Left ventricle myocardium inferior (tissue), 1 donor: ENCODE measurements at places on chromosomes 2 and 18. TPM values are rescaled to one million over a fixed set of nuclear protein-coding genes. Genes with fewer than 3 reads are reported as not detected.

- no peak overlapping the region for H3K27ac ChIP-seq
- H3K36me3 ChIP-seq: no peaks in the 10 kb centered on the region
- H3K4me3 ChIP-seq: no peak overlapping the region
- no peaks in the 10 kb centered on the region for H3K4me1 ChIP-seq
Measured at GRCh38 chr2:34004936-34005335, 405.8 kb upstream of the FAM98A start.

GRCh38 chr18:3692691-3693090, 242.7 kb downstream of the TGIF1 start:
- peaks cover 9% of the 10 kb centered on the region for H3K4me1 ChIP-seq
- H3K36me3 ChIP-seq: no peaks in the 10 kb centered on the region
- DNase-seq: no peak

- peak; percentile 63 for DNase-seq
- no peaks in the 10 kb centered on the region for H3K36me3 ChIP-seq
- peaks cover 62% of the 10 kb centered on the region for H3K4me1 ChIP-seq
- H3K4me3 ChIP-seq: no peak overlapping the region
- peak overlapping the region; percentile 72 for H3K27ac ChIP-seq
Measured at GRCh38 chr2:120546048-120546864, 189.4 kb upstream of the GLI2 start.

DNA sequence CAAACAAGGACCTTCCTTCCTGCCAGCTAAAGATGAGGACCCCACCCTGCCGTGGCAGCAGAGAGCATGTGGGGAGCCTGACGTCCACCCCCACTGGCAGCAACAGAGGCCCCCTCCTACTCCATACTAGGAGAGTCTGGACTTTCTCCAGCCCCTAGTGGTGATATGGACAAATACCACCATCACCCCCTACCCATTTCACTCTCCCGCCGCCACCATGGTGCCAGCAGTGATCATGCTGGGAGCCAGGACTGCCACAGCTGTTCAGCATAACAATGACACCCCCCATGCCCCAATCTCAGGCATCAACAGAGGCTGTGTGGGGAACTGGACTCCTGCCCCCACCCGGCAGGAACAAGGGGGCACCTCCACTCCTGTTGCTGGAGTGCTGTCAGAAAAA, 42.7 kb upstream of the ATP9B start:
- peaks cover 13% of the 10 kb centered on the region for H3K27me3 ChIP-seq
- H3K27ac ChIP-seq: no peak overlapping the region
- H3K4me1 ChIP-seq: no peaks in the 10 kb centered on the region
- no peak for DNase-seq
- H3K4me3 ChIP-seq: no peak overlapping the region
- no peaks in the 10 kb centered on the region for H3K36me3 ChIP-seq

DNA sequence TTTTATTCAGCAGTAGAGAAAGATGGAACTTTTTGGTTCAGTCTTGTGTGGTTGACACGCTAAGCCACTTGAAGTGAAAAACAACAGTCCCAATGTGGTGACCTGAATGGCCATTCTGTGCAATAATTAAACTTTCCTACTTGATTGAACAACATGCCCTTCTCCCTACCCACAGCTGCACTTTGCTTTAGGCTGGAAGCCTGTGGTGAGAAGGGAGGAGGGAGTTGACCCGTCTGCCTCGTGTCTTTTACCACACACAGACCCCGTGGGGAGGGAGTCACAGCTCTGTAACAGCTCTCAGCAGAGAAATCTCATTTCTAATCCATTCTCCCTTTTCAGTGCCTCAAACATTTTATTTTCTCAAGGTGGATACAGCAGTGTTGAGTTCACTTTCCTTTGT, 138.2 kb upstream of the PKDCC start:
- no peak overlapping the region for H3K4me3 ChIP-seq
- H3K27ac ChIP-seq: no peak overlapping the region
- no peaks in the 10 kb centered on the region for H3K27me3 ChIP-seq
- H3K36me3 ChIP-seq: no peaks in the 10 kb centered on the region
- H3K4me1 ChIP-seq: peaks cover 21% of the 10 kb centered on the region

DNA sequence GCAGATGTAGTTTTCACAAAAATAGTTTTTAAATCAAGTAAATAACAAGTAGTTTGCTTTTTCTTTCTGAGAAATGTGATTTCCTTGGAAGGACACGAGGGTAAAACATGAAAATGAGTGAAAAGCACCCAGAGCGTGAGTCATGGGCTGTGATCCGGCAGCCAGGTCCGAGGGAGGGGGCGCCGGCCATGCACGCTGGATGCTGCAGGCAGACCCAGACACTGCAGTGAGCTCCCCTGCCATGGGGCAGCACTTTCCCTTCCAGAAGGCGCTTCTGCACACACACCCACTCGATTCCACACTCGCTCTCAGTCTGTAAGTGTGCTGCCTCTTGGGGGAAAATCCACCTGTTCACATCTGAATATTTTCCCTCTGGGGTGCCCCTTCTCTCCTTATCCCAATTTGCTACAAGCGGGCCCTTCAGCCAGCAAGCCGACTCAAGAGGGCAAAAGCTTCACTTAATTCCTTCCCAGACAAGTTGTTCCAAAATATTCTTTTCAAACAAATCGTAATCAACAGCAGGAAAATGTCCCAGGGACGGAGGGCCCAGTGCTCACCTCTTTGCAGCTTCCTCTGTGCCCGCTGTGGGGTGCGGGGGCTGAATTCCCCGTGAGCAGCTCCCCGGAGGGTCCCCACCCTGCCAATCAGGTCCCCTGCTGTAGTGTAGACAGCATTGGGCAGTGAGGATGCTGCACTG, 87.0 kb upstream of the ID2 start:
- no peak overlapping the region for H3K27ac ChIP-seq
- no peak for DNase-seq
- no peak overlapping the region for H3K4me3 ChIP-seq
- peaks cover 6% of the 10 kb centered on the region for H3K4me1 ChIP-seq

DNA sequence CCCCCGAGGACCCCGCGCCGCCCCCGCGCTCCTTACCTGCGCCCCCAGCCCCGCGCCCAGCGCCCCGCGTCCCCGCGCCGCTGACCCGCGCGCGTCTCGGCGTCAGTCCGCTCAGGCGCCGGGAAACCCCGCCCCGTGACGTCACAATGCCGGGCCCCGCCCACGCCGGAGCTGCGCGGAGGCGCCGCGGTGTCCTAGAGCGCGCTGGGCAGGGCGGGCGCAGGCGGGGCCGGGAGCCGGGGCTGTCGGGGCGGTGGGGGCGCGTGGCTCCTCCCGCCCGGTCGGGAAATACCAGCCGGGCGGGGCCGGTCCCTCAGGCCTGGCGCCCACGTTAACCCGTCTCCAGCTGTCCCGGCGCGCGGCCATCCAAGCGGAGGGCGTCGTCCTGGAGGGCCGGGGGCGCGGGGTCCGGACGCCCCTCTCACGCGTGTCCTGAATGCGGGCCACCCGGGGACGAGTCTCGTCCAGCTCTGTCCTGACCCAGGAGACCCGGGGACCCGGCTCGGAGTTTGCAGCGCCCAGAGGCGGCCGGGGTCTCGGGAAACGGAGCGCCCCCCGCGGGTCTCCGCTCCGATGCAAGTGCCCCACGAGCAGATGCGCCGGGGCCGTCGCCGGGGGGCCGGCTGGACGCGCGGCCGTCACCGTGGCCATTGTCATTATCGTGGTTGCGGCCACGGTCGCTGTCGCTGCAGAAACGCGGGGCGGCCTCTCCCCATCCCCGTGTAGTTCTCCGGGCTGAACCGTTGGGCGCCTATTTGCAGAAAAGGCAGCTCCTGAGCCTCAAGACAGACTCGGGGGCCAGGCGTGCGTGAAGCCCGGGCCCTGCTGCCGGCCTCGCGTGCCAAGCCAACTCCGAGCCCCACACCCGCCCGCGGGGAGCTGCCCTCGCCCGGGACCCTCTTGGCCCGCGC, at the start of gene SLC66A2:
SLC66A2 (minus strand) TSS at position 109 of the 911 bp plus-strand sequence. CDS start 727 bp downstream, outside the sequence.
- peak within 1 kb of the TSS; percentile 89 for H3K27ac ChIP-seq
- peaks cover 51% of the 10 kb centered on the region for H3K4me1 ChIP-seq
- peaks cover 8% of the 10 kb centered on the region for H3K36me3 ChIP-seq
- H3K4me3 ChIP-seq: peak within 1 kb of the TSS; percentile 87
- H3K27me3 ChIP-seq: no peaks in the 10 kb centered on the region
- DNase-seq: peak; percentile 94

GRCh38 chr2:39990335-39990900, 211.4 kb upstream of the THUMPD2 start:
- no peaks in the 10 kb centered on the region for H3K4me1 ChIP-seq
- DNase-seq: no peak
- no peak overlapping the region for H3K4me3 ChIP-seq
- H3K27me3 ChIP-seq: no peaks in the 10 kb centered on the region
- no peaks in the 10 kb centered on the region for H3K36me3 ChIP-seq

DNA sequence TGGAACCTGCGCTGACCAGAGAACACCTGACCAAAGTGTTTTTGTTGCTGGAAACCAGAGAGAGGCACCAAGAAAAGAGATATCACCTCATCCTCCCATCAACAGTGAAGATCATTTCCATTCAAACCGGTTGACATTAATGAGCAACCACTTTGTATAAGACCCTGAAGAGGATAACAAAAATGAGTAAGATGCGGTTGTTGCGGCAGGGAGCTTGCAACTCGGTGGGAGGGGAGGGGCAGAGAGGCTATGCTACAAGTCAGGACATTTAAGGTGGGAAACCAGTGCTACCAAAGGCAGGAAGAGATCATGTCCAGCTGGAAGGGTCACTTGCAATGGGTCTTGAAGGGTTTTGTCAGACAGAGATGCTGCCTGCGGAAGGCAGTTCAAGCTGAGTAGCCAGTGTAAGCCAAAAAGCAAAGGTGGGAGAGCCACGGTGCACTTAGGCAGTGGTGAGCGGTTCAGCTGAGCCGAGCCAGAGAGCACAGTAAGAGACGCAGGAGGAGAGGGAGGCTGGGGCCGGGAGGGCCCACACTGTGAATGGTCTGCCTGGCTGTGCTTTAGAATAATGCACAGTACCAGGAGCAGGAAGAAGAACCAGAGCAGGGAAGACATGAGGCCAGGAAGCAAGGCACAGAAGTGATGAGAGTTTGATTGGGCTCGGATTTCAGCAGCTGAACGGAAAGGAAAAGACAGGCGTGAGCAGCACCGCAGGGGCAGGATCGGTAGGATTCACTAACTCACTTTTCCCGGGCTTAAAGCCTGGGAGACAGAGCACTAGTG, 24.4 kb upstream of the DTNB start:
- H3K27ac ChIP-seq: no peak overlapping the region
- H3K4me1 ChIP-seq: no peaks in the 10 kb centered on the region
- H3K27me3 ChIP-seq: peaks cover 11% of the 10 kb centered on the region
- no peak overlapping the region for H3K4me3 ChIP-seq
- no peak for DNase-seq

- no peaks in the 10 kb centered on the region for H3K36me3 ChIP-seq
- peak overlapping the region; percentile 55 for H3K27ac ChIP-seq
- H3K27me3 ChIP-seq: no peaks in the 10 kb centered on the region
- no peak for DNase-seq
- peaks cover 52% of the 10 kb centered on the region for H3K4me1 ChIP-seq
Measured at GRCh38 chr2:173996766-173997165, 31.6 kb upstream of the SP3 start.

- H3K27ac ChIP-seq: no peak overlapping the region
- H3K4me1 ChIP-seq: peaks cover 43% of the 10 kb centered on the region
- no peaks in the 10 kb centered on the region for H3K27me3 ChIP-seq
- H3K36me3 ChIP-seq: no peaks in the 10 kb centered on the region
Measured at GRCh38 chr2:43448822-43449110, 147.1 kb downstream of the THADA start.

DNA sequence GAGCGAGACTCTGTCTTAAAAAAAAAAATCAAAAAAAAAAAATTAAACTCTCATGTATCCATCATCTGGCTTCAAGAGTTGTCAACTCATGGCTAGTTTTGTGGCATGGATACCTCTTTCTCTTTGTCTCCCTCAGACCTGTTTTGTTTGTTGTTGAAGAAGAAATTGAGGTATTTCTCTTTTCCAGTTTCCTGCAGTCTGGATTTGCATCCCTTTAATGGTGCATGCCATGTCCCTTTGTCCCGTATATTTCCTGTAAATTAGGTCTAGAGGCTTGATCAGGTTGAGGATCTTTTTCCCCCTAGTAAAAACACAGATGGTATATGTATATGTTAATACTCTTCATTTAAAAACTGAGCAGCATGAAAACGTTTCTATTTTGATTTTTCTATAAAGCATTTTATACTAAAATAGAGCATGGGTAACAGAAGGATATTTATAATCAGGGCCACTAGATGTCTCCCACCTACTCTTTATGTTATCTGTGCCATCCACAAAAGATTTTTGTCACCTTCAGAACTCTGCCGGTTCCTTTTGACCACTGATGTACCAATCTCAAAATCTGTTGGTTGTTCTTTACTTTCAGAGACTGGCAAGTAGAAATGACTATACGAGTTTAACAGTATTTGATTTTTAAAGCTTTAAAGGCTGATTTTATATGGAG, 80.1 kb downstream of the GALNT1 start:
- peaks cover 7% of the 10 kb centered on the region for H3K4me1 ChIP-seq
- H3K36me3 ChIP-seq: peaks cover 16% of the 10 kb centered on the region
- no peaks in the 10 kb centered on the region for H3K27me3 ChIP-seq
- no peak overlapping the region for H3K27ac ChIP-seq
- no peak for DNase-seq

- no peak overlapping the region for H3K27ac ChIP-seq
- H3K4me3 ChIP-seq: no peak overlapping the region
- H3K4me1 ChIP-seq: no peaks in the 10 kb centered on the region
- H3K27me3 ChIP-seq: no peaks in the 10 kb centered on the region
Measured at GRCh38 chr18:43247944-43248343, 29.3 kb downstream of the SYT4 start.

DNA sequence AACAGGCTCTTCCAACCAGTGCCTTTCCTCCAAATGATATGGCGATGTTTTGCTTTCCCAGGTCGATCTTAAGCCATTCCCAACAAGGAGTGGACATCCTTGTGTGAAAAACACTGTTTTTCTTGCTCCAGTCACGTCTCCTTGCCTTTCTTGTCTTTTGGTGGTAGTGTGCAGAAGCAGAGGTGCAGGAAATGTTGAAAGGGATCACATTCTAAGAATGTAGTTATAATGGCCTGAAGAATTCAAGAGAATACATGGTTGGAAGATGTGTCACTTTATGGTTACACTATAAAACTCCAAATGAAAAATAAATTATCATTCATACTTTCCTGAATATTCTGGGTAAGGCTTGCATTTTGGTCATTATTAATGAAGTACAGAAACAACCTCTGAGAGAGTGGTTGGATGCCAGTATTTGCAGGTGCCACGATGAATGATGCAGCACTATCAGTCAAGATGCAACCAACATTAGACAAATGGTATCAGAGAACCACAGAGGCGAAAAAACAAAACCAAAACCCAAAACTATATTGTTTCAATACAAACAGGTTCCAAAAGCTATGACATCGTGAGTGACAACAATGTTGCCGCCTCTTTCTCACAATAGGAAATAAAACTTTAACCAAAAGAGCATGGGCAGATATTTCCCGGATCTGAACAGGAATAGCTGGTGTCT, 27.5 kb upstream of the POLE4 start:
- H3K27me3 ChIP-seq: peaks cover 3% of the 10 kb centered on the region
- no peaks in the 10 kb centered on the region for H3K36me3 ChIP-seq
- H3K27ac ChIP-seq: no peak overlapping the region
- no peaks in the 10 kb centered on the region for H3K4me1 ChIP-seq

- peaks cover 8% of the 10 kb centered on the region for H3K4me1 ChIP-seq
- no peak for DNase-seq
- no peaks in the 10 kb centered on the region for H3K27me3 ChIP-seq
- H3K36me3 ChIP-seq: no peaks in the 10 kb centered on the region
- no peak overlapping the region for H3K4me3 ChIP-seq
Measured at GRCh38 chr2:113848758-113849415, 41.0 kb upstream of the ACTR3 start.

Gene PPIG
- total RNA-seq: 38.0 TPM

Gene DNER
- 2.3 TPM for total RNA-seq

Gene C2orf80
- not detected for total RNA-seq

Gene DUSP2
- 0.82 TPM for total RNA-seq

Gene DNAH7
- 0.11 TPM for total RNA-seq
